Suppressor macrophage (primary cell): ENCODE measurements at places on chromosomes 1 and 21.

DNA sequence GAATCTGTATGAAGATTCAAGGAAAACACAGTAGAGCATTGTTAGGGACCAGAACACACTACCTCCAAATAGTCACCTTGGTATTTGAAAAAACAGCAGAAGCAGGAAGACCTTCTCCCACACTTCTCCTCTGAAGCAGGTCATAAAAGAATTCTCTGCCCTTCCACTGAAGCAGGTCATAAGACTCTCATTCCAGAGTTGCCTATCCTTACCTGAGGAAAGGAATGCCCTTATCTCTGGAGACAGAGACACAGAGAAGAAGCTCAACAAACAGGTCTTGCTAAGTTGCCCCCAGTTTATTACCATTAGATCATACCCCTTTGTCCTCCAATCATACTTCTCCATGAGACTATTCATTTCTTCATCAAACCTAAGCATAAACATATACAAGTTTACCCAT lies 225.8 kb upstream of the TNR start:
- no peak for DNase-seq

- DNase-seq: peak; percentile 24
Observed at GRCh38 chr1:153803470-153804056, 28.4 kb downstream of the SLC27A3 start.

GRCh38 chr1:227780101-227781044 lies 35.1 kb upstream of the PRSS38 start:
- no peak for DNase-seq

DNA sequence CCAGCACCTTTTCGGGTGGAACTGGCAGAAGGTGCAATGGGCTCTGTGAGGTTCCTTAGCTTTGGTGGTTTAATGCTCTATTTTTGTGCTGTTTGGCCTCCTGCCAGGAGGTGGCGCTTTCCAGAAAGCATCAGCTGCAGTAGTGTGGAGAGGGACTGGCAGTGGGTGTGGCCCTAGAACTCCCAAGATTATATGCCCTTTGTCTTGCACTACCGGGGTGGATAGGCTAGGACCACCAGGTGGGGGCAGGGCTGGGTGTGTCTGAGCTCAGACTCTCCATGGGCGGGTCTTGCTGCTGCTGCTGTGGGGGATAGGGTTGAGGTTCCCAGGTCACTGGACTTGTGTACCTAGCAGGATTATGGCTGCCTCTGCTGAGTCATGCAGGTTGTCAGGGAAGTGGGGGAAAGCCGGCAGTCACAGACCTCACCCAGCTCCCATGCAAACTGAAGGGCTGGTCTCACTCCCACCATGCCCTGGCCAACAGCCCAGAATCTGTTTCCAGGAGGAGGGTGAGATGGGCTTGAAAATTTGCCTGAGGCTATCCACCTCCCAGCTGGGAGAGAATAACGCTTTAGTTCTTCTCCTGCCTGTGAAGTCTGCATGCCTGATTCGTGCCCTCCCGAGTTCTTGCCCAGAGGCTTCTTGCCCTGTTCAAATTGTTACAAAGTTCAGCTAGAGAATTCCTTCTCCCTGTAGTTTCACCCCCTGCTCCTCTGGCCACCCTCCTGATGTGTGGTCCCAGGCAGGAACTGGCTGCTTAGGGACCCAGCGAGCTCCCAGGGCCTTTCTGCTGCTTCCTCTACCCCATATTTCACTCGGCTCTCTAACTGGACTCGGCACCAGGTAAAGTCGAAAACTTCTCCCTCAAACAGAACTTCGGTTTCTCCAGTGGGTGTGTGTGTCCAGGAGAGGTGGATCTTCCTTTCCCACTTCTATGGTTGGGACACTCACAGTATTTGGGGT lies 76.5 kb upstream of the BTG3 start:
- peak; percentile 22 for DNase-seq

GRCh38 chr1:224770336-224770693 lies 154.2 kb downstream of the CNIH3 start:
- no peak for DNase-seq

- no peak for DNase-seq
Observed at GRCh38 chr1:200767321-200767720, 28.6 kb downstream of the CAMSAP2 start.

- no peak for DNase-seq
Observed at GRCh38 chr1:29500041-29500440, 263.7 kb downstream of the PTPRU start.

DNA sequence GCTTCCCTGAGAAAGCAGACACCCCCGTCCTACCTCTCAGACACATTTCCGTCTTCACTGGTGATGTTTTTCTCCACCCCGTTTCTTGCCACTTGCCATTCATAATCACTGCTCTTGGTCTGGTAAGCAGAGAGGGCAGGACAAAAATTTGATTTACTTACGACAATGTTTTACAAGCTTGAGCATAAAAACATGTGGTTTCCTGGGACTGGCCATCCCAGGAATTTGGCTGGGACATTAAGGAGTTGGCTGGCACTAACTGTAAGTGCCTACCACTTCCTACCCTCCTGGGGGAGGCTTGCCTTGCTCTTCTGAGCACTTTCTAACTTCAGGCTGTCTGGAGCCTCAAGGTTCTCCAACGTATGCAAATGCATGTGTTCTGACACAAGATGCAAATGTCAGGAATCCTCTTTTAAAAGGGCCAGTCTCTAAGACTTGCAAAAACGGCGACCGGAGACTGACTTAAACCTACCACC lies 24.2 kb downstream of the ZBTB18 start:
- no peak for DNase-seq

- DNase-seq: no peak
Observed at GRCh38 chr1:3924825-3925220, 24.8 kb upstream of the C1orf174 start.

- DNase-seq: peak; percentile 28
Observed at GRCh38 chr1:21857840-21858670, 46.0 kb downstream of the LDLRAD2 start.

- DNase-seq: no peak
Observed at GRCh38 chr1:209646558-209646957, 5.7 kb downstream of the LAMB3 start.

DNA sequence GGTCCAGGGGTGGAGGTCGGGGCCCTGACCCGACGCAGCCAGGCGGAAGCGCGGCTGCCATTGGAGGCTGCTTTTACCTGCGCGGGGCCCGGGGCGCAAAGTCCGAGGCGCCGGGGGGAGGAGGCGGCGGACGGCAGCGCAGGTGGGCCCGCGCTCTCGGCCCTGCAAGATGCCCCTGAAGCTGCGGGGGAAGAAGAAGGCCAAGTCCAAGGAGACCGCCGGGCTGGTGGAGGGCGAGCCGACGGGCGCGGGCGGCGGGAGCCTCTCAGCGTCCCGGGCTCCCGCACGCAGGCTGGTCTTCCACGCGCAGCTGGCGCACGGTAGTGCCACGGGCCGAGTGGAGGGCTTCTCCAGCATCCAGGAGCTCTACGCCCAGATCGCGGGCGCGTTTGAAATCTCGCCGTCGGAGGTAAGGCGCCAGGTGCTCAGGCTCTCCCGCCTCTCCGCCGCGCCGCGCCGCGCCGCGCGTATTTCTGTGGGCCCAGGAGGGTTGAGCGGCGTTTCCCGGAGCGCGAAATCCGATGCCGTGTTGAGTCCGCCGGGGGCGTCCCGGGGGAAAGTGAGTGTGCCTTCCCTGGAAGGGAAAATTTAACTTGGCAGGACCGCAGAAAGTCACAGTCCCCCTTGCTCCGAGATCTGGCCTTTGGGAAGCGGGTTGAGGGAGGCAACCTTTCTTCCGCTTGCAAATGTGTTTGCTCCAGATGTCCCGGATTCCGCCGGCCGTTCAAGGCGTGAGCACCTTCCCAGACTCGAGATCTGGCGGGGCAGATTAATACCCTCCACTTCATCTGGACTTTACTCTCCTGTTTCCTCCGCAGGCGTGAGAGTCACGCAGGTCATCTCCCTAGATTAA lies at the start of gene GIPC2:
TSS of gene GIPC2 (plus strand) at position 41 of the 853 bp plus-strand sequence. CDS start at position 170, 129 bp downstream.
- DNase-seq: no peak

DNA sequence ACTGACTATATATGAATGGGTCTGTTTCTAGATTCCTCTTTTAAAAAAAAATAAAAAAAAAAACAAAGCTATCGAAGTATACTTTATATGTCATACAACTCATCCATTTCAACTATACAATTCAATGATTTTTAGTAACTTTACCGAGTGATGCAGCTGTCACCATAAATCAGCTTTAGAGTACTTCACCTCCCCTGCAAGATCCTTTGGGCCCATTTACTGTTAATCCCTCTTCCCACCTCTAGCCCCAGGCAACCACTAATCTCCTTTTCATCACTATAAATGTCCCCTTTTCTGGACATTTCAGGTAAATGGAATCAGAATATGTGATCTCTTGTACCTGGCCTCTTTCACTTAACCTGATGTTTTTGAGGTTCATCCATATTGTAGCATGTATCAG lies 133.9 kb downstream of the PEX14 start:
- DNase-seq: no peak

DNA sequence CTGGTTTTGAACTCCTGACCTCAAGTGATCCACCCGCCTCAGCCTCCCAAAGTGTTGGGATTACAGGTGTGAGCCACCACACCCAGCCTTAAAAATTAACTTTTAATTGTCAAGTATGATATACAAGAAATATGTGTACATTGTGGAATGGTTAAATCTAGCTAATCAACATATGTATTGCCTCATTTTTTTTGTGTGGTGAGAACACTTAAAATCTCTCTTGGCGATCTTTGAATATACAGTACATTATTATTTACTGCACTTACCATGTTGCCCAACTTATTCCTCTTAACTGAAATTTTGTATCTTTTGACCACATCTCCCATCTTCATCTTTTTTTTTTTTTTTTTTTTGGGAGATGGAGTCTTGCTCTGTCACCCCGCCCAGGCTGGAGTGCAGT lies 23.3 kb downstream of the THRAP3 start:
- DNase-seq: no peak

DNA sequence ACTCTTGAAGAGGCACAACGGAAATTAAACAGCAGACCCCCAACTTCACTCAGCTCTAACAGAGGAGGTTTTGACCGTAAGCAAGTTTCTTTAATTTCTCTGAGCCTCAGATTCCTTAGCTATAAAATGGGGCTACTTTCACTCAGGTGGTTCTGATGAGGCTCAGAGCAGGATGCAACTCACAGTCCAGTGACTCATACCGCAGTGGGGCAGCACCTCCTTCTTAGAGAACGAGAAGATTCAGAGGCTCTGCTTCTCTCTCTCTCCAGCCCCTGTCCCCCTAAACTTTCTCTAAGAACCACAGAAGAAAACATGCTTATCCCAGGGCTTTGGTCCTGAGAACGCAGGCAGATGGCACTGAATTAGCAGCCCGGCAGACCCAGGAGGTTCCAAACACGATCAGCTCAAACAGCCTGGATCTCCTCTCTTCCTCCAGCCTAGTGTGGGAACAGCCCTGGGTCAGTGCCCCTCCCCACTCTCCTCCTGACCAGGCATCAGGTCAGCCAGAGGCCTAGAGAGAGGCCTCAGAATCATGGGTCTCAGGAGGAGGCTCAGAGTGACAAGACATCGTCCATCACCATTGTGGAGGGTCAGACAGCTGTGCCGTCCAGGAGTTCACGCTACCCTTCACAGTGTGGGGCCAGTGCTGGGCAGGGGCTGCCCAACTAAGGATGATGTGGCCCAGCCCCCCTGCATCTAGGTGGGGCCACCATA lies 433.0 kb downstream of the PTPRU start:
- no peak for DNase-seq

DNA sequence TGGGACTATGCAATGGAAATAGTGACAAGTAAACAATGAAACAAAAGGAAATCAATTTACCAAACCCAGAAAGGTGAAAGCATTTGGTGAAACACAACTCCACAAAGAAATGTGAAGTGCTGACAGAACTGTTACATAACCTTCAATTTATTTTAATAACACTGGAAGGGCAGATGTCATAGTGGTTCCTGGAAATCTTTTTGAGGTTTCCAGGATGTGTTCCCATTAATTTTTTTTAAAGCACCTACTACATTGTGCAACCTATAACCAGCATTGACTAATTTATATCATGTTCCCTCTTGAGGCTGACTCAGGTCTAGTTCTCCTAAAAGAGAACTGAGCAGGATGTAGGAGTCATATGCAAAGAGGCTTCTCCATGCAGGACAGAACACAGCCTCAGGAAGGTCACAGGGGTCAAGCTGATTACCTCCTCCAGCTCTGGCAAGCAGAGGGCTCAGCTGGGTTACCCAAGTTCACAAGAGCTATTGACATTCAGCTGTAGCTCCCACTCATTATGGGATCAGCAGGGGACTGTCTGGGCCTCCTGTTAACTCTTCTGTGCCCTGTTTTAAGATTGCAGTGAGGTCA lies 157.1 kb upstream of the NRIP1 start:
- DNase-seq: peak; percentile 90

GRCh38 chr1:245197911-245198379 lies 43.2 kb downstream of the KIF26B start:
- no peak for DNase-seq

- DNase-seq: peak; percentile 78
Observed at GRCh38 chr21:36135391-36136102, 668 bp downstream of the CBR3 start.

- DNase-seq: no peak
Observed at GRCh38 chr1:37753473-37754321, 11.2 kb downstream of the EPHA10 start.

DNA sequence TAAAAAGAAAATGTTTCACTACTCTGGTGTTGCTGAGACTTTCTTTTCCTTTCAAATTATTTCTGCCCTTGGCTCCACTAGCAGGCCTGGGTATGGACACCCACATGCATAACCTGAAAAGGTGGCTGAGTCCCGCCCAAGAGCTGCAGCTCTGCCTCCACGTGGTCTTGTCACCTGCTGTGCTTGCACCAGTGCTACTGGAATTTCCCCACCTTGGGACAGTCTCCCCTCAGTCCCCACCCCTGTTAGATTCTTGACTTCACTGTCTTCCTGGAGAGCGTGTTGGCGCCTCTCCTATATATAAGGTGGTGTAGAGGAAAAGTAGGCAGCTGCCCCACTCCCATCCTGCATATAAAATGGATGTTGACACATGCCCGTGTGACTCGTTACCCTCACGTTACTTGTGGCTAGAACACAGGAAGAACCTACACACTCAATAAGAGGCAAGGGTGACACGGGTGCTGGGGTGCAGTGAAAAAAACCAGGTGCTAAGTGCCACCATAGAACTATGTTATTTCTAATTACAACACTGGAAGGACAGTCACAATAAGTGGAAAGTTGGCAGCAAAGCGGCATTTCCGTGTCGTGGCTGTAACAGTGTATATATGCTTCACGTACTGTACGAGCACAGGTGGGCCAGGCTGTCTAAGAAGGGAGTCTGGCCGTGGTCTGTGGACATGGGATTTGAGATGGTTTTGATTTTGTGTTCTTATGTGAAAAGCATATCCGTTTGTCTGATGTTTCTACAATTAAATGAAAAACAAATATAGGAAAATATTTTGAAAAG lies 61.0 kb downstream of the POFUT2 start:
- DNase-seq: no peak

DNA sequence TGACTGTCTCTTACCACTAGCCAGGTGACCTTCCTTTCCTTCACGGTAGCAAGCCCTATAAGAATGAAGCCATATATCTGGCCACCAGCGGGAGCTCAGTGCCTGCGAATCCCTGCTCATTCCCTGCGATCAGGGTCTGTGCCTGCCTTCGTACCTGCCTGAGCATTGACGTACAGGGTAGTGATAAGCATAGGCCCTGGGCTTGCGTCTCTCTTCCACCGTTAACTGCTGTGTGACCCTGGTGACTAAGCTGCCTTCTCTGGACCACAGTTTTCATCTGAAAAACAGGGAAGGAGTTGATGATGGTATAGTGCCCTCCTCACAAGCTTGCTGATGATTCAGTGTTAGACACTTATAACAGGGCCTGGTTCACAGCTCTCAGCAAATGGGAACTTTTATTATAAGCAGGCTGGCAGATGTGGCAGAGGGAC lies 4.1 kb downstream of the ZC3H12A start:
- peak; percentile 82 for DNase-seq

- no peak for DNase-seq
Observed at GRCh38 chr1:26482921-26483320, 10.7 kb downstream of the HMGN2 start.

- no peak for DNase-seq
Observed at GRCh38 chr1:165381745-165382505, 25.4 kb upstream of the LMX1A start.
